ENCODE measurements at places on chromosomes 2 and 18. TPM values are rescaled to one million over a fixed set of nuclear protein-coding genes. Genes with fewer than 3 reads are reported as not detected.

Gene ALKAL2
- not detected for total RNA-seq

Gene EMILIN2
- 3.4 TPM for total RNA-seq

Gene NOL4
- not detected for total RNA-seq

Gene PDE1A
- total RNA-seq = 9.7 TPM

Gene PDCD1
- not detected for total RNA-seq

Gene GAL3ST2
- 0.46 TPM for total RNA-seq

Gene REG1B
- not detected for total RNA-seq
